ENCODE measurements at places on chromosomes 4 and X. TPM values are rescaled to one million over a fixed set of nuclear protein-coding genes. Genes with fewer than 3 reads are reported as not detected.
A peak's percentile ranks its signal among the peaks of the same experiment; 100 is the strongest.

ARMCX2 gene
- polyA plus RNA-seq, result 19.0 TPM

TMEM165 gene
- polyA plus RNA-seq, result 172 TPM

- H3K27ac ChIP-seq, result no peak overlapping the region
- no peaks in the 10 kb centered on the region for H3K4me1 ChIP-seq
- peak; percentile 21 for DNase-seq
- H3K27me3 ChIP-seq, result no peaks in the 10 kb centered on the region
- H3K4me3 ChIP-seq, result no peak overlapping the region
These were observed 954.3 kb downstream of the PCDH7 start for GRCh38 chr4:31674313-31674947.

DNA sequence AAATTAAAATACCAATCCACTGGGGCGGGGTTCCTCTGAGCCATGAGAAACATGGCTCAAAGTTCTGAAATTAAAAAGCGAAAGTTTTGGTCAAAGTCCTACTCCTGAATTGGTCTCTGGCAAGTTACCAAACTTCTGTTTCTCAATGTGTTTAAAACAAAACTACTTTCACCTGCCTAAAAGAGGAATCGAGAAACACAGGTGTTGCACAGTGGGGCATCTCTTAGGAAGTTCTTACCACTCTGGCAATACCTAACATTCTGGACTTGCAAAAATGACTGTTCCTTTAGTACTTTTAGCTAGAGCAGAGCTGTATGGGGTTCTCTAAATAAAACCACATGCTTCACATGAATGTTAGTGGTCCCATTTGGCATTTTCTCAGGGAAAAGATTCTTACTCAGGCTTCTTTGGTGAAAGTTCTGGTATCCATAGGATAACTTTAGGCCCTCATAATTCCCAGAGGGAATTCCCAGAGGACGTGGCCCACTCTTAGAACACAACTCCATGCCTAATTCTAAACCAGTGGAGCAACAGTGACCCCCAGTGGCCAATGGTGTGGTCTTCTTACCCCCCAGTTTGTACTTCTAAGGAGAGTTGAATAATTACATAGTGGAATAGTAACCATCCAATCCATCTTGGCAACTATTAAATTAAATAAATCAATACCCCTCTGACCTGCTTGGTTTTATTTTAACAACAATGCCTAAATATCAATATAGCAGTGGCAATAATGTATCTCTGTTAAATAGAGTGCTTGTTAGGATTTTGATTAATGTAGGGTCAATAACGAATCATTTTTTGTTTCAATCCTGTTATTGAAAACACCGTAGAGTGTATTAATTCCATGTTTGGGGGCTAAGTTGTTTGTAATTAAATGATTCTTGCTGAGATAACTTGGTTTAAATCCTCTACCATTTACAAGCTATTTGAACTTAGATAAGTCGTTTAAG lies 21.9 kb downstream of the BMP3 start:
- H3K4me3 ChIP-seq, result no peak overlapping the region
- peaks cover 9% of the 10 kb centered on the region for H3K27me3 ChIP-seq
- H3K27ac ChIP-seq, result no peak overlapping the region
- no peaks in the 10 kb centered on the region for H3K4me1 ChIP-seq
- H3K36me3 ChIP-seq, result no peaks in the 10 kb centered on the region
